ENCODE measurements at places on chromosomes 5 and 9.

GRCh38 chr9:14398473-14398872 lies 84.5 kb upstream of the NFIB start:
- no peak for DNase-seq

- no peak for DNase-seq
Observed at GRCh38 chr5:132428484-132429462, 59.3 kb downstream of the SLC22A5 start.

DNA sequence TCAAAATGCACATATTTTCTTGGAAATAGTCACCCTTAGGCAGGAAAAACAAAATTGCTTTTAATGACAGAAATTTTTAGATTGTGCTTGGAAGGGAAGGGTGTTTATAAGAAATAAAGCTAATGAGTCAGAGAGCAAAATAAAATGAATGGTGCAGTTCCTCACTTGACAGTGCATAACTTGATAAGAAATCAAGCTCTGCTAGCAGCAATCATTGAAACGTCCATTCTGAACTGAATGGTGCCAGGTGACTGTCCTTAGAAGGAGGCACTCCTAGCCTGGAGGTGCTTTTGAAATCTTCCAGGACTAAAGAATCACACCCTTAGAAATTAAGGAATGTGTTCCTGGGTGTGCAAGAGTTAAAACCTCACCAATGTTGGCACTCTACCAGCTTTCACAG lies 202.5 kb downstream of the EFNA5 start:
- no peak for DNase-seq

GRCh38 chr9:107409581-107410389 lies 79.8 kb downstream of the KLF4 start:
- DNase-seq: no peak

DNA sequence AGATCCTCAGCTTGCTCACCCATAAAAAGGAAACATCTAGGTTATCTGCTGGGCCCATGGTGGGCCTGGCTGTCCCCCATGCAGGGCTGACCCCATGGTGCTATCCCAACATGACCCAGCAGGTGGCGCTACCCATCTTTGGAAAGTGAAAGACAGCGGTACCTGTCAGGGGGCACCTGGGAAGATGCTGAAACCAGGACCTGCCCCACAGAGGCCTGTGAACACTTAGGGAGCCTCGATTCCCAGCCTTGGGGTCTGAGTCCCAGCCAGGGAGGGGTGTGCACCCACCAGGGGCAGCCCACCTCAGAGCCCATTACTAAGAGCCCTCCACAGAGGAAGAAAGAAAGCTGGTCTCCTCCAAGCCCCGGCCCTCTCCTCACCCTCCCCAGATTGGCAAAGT lies 46.6 kb upstream of the IPPK start:
- DNase-seq: peak; percentile 82

DNA sequence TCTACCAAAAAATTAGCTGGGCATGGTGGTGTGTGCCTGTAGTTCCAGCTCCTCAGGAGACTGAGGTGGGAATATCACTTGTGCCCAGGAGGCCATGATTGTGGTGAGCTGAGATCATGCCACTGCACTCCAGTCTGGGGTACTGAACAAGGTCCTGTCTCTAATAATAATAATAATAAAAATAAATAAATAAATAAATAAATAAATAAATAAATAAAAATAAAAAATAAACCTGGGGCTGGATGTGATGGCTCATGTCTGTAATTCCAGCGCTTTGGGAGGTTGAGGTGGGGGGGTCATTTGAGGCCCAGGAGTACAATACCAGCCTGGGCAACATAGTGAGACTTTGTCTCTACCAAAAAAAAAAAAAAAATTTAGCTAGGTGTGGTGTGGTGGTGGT lies 113.7 kb downstream of the ARHGEF28 start:
- DNase-seq: no peak

GRCh38 chr5:129171194-129171944 lies 76.8 kb downstream of the ISOC1 start:
- DNase-seq: no peak

DNA sequence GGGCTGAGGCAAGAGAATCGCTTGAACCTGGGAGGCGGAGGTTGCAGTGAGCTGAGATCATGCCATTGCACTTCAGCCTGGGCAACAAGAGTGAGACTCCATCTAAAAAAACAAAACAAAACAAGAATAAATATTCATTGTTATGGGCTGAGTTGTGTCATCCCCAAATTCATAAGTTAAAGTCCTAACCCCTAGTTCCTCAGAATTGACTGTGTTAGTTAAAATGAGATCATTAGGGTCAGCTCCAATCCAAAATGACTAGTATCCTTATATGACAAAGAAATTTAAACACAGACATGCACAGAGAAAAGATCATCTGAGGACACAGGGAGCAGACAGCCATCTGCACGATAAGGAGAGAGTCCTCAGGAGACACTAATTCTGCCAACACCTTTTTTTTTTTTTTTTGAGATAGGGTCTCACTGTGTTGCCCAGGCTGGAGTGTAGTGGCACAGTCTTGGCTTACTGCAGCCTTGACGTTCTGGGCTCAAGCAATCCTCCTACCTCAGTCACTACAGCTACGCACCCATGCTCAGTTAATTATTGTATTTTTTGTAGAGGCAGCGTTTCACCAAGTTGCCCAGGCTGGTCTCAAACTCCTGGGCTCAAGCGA lies 32.1 kb upstream of the GCNT1 start:
- DNase-seq: no peak

GRCh38 chr5:39176759-39177630 lies 42.4 kb downstream of the FYB1 start:
- DNase-seq: no peak

DNA sequence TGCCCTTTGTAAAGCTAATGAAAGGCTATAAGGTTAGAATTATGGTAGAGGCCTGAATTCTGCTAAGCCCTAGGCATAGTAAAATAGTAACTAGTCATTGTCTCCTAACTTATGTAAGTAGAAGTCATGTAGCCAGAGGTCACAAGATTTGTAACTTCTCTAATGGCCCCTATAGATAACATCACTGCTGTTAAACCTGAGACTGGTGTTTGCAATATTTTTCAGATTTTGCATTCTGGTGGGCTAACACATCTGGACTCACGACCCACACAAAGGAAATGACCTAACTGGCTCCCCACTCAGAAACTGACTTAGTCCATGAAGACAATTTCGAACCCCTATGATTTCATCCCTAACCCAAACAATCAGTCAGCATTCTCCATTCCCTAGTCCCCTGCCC lies 37.2 kb upstream of the TTC39B start:
- DNase-seq: no peak

DNA sequence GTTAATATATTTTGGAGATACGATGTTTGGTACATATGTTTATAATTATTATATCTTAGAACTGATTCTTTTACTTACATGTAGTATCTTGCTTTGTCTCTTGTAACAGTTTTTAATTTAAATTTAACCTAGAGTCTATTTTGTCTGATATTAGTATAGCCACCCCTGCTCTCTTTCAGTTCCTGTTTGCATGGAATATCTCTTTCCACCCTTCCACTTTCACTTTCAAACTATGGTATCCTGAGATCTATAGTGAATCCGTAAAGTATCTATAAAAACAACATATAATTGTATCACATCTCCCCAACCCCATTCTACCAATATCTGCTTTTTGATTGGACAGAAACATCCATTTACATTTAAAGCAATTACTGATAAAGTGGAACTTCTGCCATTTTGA lies 7.2 kb downstream of the IRGM start:
- no peak for DNase-seq

- DNase-seq: no peak
Observed at GRCh38 chr9:91948101-91948596, 1.9 kb downstream of the ROR2 start.

- no peak for DNase-seq
Observed at GRCh38 chr9:112559629-112560413, 73.2 kb downstream of the KIAA1958 start.

DNA sequence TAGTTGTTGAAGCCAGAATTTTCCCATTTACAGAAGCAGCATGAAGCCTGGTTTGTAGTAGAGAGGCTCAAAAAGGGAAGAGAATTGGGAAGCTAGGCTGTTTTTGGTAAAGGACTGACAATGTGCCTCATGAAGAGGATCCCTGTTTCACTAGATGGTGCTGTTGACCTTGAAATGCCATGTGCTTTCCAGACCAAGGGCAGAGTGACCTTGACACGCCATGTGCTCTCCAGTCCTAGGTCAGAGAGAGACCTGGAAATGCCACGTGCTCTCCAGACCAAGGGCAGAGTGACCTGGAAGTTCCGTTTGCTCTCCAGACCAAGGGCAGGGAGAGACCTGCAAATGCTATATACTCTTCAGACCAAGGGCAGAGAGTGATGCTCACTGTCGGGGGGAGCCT lies 32.0 kb downstream of the UNC13B start:
- DNase-seq: no peak

DNA sequence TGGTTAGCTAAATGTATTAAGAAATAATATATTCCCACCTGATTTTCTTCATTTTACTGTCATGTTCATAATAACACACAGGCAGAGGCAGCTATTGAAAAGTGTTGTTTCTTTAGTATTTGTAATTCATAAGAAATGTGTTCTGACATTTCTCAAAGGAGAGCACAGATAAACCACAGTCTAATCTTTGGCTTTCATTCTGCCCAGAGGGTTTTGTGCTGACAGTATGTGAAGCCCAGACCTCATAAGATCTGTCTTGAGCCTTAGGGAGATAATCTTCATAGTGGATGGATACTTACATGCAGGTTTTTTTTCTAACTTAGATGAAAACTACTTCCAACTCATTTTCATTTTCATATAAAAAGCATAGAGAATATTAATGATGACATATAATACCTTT lies 206.1 kb downstream of the CHSY3 start:
- no peak for DNase-seq

- no peak for DNase-seq
Observed at GRCh38 chr5:95817430-95817829, 5.1 kb downstream of the GLRX start.

- DNase-seq: no peak
Observed at GRCh38 chr9:92438900-92439526, 14.7 kb upstream of the OMD start.

DNA sequence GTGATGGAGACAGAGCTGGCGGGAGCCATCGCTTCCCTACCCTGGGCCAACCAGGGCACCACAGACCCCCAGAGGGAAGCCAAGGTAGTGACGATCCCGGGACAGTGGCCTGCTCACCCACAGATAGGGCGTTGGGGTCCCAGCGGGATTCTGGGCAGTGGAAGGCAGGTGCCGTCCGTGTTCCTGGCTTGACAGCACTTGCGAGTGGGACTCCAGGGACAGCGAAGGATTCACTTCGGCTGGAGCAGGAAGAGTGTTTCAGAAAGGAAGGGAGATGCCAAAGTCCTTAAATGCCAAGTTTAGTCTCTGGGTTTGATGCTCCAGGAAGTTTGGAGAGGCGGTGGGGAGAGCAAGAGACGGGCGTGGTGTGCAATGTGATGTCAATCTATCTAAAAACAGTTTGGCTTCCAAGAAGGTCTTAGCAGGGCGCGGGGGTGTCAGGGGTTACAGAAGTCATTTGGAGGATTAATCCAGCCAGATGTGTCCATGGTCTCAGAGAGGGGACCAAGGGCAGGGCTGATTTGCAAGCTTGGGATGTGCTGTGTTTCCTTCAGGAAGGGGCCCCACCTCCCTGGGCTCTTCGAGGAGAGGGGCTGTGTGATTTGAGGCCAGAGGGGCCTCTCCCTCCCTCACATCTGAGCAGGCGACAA lies 74.9 kb downstream of the NTNG2 start:
- no peak for DNase-seq

DNA sequence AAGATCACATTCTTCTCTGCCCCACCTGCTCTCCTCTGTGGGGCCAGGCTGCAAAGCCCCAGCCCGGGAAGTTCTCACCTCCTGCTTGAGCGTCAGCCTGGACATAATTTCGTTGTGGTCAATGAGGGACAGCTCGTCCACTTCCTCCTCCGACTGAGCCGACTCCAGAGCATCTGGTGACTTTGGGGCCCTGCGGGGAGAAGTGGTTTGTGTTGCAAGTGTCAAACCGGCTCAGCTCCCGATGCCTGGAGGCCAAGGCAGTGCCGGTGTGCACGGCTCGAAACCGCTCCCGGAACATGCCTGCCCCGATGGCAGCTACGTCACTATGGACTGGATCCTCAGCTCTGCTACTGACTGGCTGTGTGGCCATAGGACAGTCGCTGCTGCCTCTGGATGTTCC lies 52.8 kb downstream of the PRRT1B start:
- no peak for DNase-seq

DNA sequence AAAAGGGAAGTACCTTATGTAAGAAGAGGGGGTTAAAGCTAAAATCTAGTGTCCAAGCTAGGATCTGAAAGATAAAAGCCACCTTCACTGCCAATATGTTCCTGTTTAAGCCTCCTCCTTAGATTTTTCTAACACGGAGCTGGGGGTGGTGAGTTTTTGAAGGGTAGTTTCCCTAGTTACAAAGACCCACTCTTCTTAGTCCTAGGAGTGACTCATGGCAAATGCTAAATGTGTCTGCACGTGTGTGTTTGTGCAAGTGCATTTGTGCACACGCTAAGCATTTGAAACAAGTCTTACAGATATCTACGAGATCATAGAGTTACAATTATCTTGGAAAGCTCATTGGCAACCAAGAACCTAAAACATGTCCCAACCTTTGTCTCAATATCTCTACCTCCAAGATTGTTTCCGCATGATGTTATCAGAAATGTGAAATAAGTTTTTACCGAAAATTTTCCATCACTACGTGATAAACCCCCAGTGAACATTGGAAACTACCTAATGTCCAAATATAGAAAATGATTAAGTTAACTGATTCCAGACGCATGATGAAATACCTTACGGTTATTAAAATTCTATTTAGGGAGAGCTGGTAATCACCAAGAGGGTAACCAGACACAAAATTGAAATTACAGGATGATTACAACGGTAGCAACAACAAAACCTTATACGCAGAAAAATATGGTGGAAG lies 78.0 kb upstream of the HRH2 start:
- DNase-seq: no peak

DNA sequence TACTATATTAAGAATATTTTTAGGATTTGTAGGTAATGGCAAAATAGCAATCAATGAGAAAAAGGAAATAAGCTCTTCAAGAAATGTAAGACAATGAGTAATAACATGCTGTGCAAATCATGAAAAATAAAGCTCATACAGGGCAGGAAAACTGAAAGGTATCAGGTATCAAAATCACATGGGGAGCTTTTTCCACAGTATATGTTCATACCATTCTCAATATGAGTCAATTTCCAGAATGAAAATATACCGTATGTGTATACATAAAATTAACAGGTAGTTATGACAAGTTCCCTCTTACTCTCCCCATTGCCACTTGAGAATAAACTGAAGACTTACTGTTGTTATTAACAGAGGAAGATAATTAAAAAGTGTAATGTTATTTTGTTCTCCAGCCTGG lies 35.9 kb downstream of the EFCAB9 start:
- DNase-seq: no peak
